Activated CD4-positive, CD25-positive, alpha-beta regulatory T cell treated with anti-CD3 and anti-CD28 coated beads, Interleukin-2, amount 50 U/mL, for 16 hours (primary cell): ENCODE measurements at places on chromosomes 5 and 9.

DNA sequence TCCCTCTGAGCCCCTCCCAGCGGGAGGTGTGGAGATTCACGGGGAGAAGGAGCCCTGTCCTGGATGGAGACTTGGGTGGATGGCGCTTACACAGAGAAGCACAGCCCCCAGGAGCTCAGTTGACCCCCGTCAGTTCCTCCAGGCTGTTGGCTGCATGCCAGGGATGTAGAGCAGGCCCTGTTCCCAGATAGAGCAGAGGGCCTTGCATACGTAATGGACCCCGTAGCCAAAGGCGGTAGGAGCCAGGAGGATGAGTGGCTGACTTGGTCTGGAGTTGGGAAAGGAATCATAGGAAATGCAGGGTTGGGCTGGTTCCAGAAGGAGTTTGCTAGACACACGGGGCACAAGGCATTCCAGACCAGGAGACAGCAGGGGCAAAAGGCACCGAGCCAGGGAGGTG is 2.5 kb downstream of the PMPCA start:
- no peak for DNase-seq

DNA sequence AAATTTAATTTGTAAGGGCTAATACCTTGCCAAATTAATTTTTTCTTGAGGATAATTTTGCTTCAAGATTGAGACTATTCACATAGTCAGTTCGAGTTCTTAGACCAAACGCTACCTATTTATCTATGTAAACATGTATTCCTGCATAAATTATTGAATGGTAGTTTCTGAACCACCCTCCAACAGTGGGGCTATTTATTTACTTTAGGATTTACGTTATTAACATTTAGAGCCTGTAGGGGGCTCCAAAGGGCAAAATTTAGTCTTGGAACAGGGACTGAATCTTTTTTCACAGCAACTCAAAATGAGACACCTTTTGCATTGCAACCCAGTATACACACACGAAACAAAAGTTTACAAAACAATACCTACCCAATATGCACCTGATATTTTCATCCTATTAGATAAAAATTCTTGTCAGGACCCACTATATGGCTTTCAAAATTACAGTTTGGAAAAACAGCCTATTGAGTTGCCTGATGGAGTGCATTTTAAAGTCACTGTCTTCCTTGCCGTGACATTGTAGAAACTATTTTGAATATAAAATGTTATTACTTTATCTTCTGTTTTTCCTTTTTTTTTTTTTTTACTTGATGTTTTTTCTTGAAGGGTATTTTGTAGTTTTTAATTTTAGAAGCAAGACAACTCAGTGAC is 47.1 kb upstream of the POU4F3 start:
- DNase-seq = no peak

GRCh38 chr5:67002832-67003684 is 193.5 kb downstream of the CD180 start:
- no peak for DNase-seq

DNA sequence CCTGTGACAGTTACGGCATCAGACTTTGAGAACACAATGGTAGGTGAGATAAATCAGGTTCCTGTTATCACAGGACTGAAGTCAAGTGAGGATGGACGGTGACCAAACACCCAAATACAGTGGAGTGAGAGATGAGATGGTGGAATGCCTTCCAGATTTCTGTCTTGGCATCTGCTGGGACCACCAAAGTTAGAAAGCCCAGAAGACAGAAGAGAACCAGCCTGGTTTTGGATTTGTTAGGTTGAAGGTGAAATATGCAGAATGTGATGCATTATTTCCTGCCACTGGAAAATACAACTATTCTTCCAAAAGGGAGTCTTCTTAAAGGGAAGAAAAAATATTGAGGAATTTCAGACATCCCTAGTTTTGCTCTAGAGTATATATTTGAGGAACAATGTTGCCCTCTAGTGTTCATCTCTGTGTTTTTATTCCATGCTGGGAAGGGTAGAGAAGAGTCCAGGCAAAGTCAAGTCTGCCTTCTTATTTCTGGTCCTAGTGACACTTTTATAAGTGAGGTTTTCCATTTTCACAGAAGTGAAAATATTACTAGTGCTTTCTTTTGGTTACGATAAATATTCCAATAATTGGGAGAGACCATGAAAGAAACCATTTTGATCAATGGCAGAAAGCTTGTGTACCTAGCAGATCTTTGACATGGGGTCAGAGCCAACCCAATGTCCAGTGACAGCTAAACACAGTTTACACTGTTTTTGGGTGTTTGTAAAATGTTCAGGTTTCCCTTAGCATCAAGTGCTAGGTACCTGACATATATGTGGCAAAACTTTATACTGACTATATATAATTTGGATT is 142.3 kb upstream of the ANKH start:
- DNase-seq = no peak

GRCh38 chr5:117072439-117072838 is 497.8 kb upstream of the SEMA6A start:
- DNase-seq = no peak

DNA sequence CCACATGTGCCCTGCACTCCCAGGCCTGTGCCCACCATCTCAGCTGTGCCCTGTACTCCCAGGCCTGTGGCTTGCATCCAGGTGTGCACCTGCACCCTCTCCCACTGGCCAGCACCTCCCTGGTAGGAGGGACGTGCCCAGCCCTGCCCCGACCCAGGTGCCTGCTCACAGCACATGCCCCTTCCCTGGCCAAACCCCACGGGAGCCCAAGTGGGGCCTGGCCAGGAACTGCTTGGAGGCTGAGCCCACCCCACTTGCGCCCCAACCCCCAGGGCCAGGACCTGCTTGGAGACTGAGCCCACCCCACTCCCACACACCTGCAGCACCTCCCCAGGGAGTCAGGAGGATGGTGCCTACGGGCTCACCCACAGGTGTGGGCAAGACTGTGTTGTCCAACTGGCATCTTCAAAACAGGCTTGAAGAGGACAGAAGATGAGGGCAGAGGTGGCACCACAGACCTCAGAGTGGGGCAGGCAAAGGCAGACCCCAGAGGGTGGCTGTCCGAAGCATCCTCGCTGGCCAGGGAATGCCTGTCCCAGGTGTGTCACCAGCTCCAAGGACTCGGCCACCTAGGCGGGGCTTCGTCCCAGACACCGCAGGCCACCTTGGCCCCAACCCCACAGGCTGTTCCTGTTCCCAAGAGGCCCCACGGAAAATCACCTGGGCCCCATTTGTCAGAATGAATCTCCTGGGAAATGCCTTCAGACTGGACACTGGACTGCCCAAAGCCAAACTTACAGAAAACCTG is 10.8 kb downstream of the ZDHHC11B start:
- no peak for DNase-seq

- no peak for DNase-seq
These were observed 2.2 kb upstream of the PBX3 start for GRCh38 chr9:125745018-125745417.
